ENCODE measurements at places on chromosomes 12 and 14. TPM values are rescaled to one million over a fixed set of nuclear protein-coding genes. Genes with fewer than 3 reads are reported as not detected.

DNA sequence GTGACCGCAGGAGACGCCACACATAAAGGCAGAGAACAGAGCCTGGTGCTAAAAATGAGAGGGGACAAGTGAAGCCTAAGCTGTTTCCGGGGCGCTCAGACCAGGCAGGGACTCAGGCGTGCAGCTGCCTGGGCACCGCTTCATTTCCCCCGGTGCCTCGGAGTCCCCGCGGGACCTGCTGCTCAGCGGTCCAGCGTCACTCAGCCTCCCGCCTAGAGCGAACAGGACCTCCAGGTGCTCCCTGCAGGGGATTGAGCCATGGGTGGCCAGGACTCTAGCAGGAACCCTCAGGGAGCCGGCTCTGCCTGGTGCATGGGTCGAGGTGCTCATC, 31.0 kb downstream of the CCDC85C start:
- DNase-seq = no peak

LRTM2 gene
- not detected for polyA plus RNA-seq

GZMH gene
- 1.6 TPM for polyA plus RNA-seq

GRCh38 chr14:20377171-20377570, 33.7 kb downstream of the PARP2 start:
- no peak for DNase-seq

DNA sequence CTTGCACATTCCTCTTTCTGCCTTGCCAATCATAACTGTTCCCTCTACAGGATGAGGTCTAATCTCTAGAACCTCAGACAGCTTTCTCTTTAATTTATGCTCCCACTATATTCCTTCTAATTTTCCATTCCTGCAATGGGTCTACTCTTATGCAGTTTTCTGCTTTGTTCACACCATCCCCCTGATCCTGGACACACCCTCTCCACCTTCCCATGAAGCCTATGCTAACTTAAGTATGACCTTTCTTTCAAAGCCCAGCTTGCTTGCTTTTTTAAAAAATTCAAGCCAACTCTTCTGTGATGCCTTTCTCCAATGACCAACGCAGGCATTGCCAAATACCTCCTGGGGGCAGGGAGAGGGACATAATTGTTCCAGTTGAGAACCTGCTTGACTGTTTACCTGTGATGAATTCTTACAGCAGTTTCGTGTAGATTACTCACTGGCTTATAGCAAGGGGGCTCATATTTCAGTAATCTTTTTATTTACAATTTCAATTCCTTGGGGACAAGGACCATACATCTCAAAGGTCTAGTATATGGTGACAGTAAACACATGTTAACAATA, 7.8 kb downstream of the SLC38A1 start:
- DNase-seq = no peak

GRCh38 chr12:64029013-64029857, 184.7 kb downstream of the SRGAP1 start:
- no peak for DNase-seq

BMP4 gene
- polyA plus RNA-seq = 1.3 TPM

- DNase-seq = no peak
These were observed 46.1 kb downstream of the DDX11 start for GRCh38 chr12:31119803-31120211.

TAS2R43 gene
- not detected for polyA plus RNA-seq

All from naive thymus-derived CD4-positive, alpha-beta T cell (primary cell).